Brain (organoid and tissue), 16 donors: ENCODE measurements at places on chromosomes 12 and 14. TPM values are rescaled to one million over a fixed set of nuclear protein-coding genes. Genes with fewer than 3 reads are reported as not detected.

Gene CCDC88C
- polyA plus RNA-seq, result 40.2 TPM

Gene AKAP3
- 2.2 TPM for polyA plus RNA-seq

GRCh38 chr14:23228812-23229211, 8.9 kb upstream of the RNF212B start:
- no peak for DNase-seq

GRCh38 chr14:90061685-90062126, at the start of gene KCNK13:
Gene KCNK13 (plus strand): TSS chr14:90061994. CDS start chr14:90062206, 212 bp downstream.
- no peak for DNase-seq

DNA sequence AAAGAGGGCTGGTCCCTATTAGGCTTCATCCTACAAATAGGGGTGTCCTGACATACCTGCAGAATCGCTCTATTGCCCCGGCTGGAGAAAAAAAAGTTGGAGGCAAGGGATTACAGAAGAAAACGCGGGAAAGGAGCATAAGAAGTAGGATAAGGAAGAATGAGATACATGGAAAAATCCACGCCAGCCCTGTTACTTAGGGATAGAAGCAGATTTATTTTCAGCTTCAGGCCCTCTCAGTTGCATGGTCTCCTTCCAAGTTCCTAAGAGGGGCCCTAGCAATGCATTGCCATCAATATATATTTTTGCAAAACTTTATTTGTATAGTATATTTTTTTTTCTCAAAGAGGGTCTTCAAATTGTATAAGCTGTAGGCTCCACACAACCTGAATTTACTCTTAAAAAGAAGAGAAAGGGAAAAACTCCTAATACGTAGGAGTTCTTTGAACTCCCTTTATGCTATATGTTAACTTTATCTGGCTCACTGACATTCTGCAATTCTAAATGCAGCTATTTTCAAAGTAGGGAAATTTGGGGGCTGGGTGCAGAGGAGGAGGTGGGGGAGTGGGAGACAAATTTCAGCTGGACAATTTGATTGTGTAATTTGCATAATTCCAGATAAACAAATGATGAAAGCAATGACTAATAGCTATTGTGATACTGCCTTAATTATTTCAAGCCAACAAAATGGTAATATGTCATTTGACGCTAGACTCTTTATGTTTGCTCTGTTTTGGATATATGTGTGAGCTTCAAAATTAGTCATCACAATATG, 137.7 kb upstream of the TRHDE start:
- no peak for DNase-seq

- DNase-seq, result no peak
Measured at GRCh38 chr14:104770851-104771272, 17.9 kb downstream of the SIVA1 start.

- peak; percentile 98 for DNase-seq
Measured at GRCh38 chr12:84912198-84913128, at the start of gene SLC6A15. Gene SLC6A15 (minus strand): TSS chr12:84912799. CDS start chr12:84892120, 20,679 bp downstream.

- no peak for DNase-seq
Measured at GRCh38 chr12:54443446-54443845, 24.4 kb upstream of the ITGA5 start.

DNA sequence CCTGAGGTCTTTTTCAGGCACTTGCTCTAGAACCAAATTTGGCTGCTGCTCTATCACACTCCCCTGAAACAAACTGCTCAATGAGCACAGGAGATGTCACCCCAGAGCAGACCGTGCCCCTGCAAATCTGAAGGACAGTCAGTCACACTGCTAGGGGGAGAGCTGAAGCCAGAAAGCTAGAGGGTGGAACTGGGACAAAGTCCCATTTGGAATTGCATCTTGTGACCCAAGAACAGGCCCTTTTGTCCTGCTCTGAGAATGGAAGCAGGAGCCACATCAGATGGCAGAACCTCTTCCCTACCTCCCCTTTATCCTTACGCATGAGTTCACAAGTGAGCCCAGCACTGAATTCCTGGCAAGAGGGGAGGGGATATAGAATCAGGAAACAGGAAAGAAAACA, 64.7 kb downstream of the MAP3K9 start:
- DNase-seq, result no peak

GRCh38 chr12:127941332-127941731, 325.6 kb upstream of the TMEM132C start:
- no peak for DNase-seq

DNA sequence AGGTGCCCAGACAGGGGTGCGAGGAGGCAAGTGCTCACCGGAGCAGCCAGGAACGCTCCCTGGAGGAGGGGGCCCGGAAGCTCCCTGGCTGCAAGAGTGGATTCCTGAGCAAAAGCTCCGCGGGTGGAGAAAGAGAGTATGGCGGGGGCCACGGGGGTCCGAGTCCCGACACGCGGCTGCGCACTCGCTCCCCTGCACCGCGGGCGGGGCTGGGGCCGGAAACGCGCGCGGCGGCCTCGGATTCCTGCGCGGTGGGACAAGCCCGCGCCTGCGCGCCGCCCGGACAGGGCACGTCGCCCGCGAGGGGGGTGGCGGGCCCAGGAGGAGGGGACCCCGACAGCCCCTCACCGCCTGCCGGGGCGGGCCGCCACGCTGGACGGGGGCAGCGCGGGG, 27.8 kb upstream of the GPR132 start:
- DNase-seq, result peak; percentile 90

DNA sequence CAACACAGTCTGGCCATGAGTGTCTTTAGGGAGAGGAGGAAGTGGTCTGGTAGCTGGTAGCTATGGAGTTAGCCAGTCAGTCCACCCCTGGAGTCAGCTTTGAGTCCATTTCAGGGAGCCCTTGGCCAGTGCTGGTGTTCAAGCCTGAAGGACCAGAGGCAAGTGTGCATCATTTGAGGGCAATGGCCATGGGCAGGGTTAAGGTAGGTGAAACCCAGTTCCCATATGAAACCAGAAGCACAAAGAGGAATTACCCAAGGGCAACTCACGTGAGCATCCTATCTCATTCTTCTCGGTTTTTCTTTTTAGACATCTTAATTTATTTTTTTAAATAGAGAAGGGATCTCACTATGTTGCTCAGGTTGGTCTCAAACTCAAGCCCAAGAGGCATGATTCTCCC, 61.3 kb upstream of the ACTN1 start:
- no peak for DNase-seq

GRCh38 chr12:57370696-57371095, 60.1 kb downstream of the R3HDM2 start:
- no peak for DNase-seq

DNA sequence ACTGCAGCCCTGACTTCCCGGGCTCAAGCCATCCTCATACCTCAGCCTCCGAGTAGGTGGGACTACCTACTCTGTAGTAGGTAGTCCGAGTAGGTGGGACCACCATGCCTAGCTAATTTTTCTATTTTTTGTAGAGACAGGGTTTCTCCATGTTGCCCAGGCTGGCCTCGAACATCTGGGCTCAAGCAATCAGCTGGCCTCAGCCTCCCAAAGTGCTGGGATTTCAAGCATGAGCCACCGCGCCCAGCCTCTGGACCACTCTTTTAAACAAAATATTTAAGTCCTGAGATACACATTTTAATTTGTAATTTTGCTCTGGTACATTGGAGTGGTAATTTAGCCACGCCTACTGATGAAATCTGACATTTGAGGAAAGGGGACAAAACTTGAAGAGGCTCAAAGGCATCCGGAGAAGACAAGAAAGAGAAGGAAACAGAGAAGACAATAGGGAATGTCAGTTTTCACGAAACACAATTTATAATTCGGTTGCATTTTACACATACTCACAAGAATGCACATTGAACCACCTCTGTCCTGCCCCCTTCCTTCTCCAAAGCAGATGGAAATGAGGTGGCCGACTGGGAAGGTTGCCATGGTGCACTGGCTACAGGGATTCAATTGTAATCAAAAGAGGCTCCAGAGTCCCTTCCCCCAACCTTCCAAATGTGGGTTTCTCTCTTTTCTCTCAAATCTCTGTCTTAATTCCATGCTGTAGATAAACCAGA, 9.7 kb upstream of the TUBA1A start:
- peak; percentile 93 for DNase-seq

DNA sequence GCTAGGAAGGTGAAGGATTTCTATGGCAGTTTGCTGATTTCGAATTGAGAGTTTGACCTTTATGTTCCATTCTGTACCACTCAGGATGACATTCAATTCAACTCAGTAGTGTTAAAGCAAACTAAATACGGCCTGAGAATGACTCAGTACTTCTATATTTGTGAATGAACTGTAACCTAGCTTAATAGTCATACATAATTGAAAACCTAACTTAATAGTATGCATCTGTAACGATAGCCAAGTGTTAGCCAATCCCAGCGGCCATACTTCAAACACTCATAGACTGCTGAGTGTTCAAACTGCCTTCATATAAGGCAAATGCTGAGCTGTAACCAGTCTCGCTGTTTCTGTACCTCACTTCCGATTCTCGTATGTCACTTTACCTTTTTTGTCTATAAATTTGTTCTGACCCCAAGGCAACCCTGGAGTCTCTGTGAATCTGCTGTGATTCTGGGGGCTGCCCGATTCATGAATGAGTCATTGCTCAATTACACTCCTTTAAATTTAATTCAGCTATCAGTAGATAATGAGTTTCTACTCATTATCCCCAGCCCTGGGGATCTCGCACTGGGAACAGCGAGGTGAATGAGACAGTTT, 98.5 kb upstream of the SLC24A4 start:
- DNase-seq, result peak; percentile 32

DNA sequence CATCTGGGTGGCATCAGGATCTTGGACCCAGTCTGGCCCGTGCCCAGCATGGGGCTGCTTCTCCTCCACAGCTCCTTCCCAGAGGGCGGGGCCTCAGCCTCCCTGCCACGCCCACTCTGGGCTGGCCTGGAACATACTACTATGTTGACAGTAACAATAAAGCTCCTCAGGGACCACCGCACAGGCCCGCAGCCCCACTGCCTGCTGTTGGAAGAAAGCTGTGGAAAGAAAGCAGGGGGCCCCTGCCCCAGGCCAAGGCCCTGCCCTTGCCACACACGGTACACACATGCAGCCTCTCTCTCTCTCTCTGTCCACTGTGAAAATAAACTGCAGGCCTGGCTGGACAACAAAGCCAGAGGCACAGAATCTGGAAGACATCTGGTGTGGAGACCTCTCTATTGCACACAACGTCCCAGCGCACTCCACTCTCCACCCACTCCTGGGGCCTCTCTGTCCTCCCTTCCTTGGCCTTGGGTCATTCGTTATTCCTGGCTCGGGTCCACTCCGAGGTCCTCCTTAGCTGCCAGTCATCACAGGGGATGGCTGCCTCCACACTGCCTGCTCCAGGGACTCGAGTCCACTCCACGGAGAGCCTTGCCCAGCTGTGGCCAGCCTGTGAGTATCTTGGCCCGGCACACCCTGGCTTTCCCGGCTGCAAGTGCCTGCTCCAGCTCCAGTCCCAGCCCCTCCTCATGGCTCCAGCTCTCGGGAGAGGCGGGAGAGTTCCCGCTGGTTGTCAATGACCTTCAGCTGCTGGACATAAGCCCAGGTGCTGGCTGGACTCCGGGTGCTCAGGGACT, 11.8 kb upstream of the ENDOU start:
- DNase-seq, result peak; percentile 36

DNA sequence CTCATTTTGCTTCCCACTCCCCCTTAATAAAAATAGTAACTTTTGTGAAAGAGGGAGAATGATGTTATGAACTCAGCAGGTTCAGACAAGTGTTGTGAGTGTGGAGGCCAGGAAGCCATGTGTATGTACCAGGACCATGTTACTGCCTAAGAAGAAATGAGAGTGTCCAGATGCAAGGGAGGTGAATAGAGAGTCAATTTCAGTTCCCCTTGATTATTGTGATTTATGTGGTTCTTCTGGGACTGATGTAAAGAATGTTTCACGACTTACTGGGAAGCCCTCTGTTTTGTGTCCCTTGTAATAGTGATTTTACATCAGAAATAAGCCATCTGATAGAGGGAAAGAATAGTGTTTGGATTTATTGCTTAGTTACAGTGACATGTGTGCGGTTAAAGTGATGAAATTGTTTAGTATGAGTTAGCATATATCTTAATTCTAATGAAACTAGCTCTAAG, 32.5 kb downstream of the FBXO34 start:
- DNase-seq, result no peak

DNA sequence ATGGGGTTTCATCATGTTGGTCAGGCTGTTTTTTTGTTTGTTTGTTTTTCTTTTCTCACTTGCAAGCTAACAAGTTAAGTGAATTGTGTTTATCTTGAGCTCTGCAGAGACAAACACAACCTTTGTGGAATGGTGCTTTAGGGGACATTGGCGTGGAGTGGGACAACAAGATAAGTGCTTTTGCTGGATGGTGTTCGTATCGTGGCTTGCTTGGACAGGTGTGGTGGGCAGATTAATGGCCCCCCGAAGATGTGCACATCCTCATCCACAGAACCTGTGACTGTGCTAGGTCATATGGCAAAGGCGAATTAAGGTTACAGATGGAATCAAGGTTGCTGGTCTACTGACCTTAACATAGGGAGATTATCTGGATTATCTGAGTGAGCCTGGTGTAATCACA, 7.0 kb downstream of the MLXIP start:
- DNase-seq, result no peak
